ENCODE measurements at places on chromosomes 13 and 19.

- DNase-seq: no peak
Observed at GRCh38 chr13:39557285-39557955, 45.6 kb downstream of the LHFPL6 start.

- DNase-seq: peak; percentile 64
Observed at GRCh38 chr19:18514800-18515682, 6.8 kb downstream of the ELL start.

DNA sequence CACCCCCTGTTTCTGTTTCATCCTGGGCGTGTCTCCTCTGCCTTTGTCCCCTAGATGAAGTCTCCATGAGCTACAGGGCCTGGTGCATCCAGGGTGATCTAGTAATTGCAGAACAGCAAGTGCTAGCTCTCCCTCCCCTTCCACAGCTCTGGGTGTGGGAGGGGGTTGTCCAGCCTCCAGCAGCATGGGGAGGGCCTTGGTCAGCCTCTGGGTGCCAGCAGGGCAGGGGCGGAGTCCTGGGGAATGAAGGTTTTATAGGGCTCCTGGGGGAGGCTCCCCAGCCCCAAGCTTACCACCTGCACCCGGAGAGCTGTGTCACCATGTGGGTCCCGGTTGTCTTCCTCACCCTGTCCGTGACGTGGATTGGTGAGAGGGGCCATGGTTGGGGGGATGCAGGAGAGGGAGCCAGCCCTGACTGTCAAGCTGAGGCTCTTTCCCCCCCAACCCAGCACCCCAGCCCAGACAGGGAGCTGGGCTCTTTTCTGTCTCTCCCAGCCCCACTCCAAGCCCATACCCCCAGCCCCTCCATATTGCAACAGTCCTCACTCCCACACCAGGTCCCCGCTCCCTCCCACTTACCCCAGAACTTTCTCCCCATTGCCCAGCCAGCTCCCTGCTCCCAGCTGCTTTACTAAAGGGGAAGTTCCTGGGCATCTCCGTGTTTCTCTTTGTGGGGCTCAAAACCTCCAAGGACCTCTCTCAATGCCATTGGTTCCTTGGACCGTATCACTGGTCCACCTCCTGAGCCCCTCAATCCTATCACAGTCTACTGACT, at the start of gene KLK3:
TSS of gene KLK3 (plus strand) at position 280 of the 775 bp plus-strand sequence. CDS start at position 321, 41 bp downstream.
- DNase-seq: no peak

- DNase-seq: no peak
Observed at GRCh38 chr13:49466292-49466838, 22.3 kb downstream of the SETDB2 start.

DNA sequence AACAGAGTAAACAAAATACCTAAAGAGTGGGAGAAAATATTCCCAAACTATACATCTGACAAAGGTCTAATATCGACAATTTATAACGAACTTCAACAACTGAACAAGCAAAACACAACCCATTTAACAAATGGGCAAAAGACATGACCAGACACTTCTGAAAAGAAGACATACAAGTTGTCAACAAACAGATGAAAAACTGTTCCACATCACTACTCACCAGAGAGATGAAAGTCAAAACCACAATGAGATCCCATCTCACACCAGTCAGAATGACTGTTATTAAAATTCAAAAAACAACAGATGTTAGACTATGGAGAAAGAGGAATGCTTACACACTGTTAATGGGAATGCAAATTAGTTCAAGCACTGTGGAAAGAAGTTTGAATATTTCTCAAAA, 233.8 kb upstream of the EDNRB start:
- DNase-seq: no peak

GRCh38 chr19:51550848-51551672, 19.6 kb upstream of the SIGLEC6 start:
- DNase-seq: no peak

GRCh38 chr13:97318532-97318931, 96.4 kb downstream of the MBNL2 start:
- no peak for DNase-seq

GRCh38 chr13:76836311-76836710, 49.9 kb downstream of the KCTD12 start:
- no peak for DNase-seq

DNA sequence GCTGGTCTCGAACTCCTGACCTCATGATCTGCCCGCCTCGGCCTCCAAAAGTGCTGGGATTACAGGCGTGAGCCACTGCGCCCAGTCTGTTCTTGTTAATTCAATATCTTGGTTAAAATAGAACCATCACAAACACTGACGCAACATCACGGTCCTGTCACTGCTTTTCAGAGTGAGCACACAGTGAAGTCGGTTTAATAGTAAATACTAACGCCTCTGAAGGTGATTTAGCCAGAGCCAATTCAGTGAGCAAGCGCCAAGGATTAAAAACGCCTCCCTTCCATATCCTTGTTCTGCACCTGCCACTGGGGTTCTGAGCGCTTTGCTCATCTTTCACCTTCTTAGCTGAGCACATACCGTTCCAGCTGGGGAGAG, 30.3 kb downstream of the LAMP1 start:
- no peak for DNase-seq

GRCh38 chr13:79432992-79433391, 26.9 kb upstream of the RBM26 start:
- DNase-seq: no peak

DNA sequence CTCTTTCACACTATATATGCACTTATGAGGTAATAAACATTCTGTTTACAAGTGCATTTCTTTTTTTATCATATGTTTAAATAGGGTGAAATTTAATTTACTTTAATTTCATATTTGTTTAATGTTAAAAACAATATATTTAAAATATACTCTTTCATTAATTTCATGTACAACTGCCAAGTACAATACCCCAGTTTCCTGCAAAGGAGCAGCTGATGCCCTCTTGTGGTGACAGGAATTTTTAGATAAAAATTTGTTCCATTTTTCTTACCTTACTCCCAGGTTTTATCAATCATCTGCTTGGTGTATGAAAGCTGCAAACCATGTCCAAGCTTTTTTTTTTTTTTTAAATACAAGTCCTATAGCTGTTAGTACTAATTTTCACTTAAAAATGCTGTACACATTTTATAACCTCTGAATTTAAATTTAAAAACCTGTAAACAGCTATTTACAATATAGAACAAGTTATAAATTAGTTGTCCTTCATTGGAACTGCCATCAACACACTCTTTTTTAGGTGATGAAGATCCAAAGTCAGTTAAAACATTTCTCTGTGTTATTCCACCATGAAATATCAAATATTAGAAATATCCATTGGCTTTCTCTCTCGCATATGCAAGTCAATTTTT, 4.9 kb downstream of the PCDH20 start:
- DNase-seq: no peak

GRCh38 chr19:35049456-35049855, 7.9 kb downstream of the HPN start:
- DNase-seq: no peak

DNA sequence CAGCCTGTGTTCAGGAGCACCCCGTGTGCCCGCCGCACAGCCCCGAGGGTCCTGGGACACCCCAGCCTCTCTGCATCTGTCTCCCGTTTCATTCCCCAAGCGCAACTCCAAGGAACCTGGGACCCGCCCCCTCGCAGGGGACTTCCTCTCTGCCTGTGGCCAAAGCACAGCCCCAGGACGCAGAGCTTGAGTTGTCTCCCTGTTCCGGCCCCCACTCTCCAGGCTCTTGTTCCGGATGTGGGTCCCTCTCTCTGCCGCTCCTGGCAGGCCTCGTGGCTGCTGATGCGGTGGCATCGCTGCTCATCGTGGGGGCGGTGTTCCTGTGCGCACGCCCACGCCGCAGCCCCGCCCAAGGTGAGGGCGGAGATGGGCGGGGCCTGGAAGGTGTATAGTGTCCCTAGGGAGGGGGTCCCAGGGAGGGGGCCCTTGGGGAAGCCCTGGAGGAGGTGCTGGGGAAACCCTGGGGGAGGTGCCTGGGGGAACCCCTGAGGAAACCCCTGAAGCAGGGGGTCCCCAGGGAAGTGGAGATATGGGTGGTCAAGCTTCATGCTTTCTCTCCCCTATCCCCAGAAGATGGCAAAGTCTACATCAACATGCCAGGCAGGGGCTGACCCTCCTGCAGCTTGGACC, 1.3 kb downstream of the HCST start:
- DNase-seq: peak; percentile 75

GRCh38 chr13:32473650-32474049, 45.7 kb upstream of the N4BP2L1 start:
- DNase-seq: no peak

GRCh38 chr13:114147803-114148520, 15.5 kb upstream of the RASA3 start:
- DNase-seq: no peak

DNA sequence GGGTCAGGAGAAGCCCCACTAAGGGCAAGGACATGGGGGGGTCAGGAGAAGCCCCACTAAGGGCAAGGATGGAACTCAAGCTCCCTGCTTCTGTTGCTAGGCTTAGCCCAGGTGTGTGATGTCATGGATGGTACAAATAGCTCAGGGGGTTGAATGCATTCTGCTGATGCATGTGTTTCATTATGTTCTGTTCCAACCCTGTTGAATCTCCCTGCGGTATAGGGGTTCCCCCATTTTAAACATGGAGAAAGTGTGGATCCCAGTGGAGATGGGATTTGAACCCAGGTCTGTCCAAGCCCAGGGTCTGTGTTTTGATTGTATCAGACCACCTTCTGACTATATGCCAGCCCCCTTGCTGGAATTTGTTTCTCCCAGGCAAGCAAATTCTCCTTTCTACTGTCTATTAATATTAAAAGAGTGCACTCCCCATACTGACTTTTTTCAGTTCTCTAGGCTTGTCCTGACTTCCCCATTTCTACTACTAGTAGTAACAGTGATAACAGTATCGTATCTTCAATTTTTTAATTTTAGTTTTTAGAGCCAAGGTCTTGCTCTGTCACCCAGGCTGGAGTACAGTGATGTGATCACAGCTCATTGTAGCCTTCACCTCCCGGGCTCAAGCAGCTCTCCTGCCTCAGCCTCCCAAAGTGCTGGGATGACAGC, 6.7 kb downstream of the ZNF865 start:
- DNase-seq: no peak

DNA sequence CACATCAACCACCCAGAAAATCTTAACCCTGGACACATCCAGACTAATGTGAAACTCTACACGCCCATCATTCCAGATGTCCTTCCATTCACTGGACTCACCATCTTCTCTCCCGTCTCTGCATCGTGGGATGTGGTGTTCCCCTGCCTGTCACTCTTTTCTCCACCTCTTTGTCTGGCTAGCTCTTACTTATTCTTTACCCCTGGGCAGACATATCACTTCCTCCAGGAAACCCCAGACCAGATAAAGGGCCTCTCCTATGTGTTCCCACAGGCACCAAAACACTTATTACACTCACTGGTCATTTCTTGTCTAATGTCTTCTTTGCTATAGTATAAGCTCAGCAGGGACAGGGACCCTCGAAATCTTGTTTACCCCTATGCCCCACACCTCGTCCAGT, 109.3 kb upstream of the IPO5 start:
- no peak for DNase-seq

- DNase-seq: no peak
Observed at GRCh38 chr19:46082728-46083050, 41.8 kb downstream of the IGFL3 start.

GRCh38 chr13:26254583-26255111, 718 bp downstream of the CDK8 start:
- DNase-seq: peak; percentile 16

- no peak for DNase-seq
Observed at GRCh38 chr19:56837004-56837403, 3.5 kb downstream of the PEG3 start.

DNA sequence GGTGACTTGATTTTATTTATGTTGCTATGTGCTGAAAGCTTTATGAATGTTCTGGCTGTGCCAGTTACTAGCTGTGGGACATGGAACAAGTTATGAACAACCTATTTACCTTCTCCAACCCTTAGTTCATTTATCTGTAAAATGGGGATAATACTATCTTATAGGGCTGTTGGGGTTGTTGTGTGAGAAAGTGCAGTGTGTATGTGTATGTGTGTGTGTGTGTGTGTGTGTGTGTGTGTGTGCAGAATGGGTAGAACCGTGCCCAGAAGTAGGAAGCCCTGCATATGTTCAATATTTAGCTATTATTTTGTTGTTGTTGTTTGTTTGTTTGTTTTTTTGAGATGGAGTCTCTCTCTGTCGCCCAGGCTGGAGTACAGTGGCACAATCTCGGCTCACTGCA, 20.4 kb downstream of the ZSWIM9 start:
- DNase-seq: no peak

GRCh38 chr13:114303700-114304327, 10.5 kb upstream of the CHAMP1 start:
- DNase-seq: no peak

DNA sequence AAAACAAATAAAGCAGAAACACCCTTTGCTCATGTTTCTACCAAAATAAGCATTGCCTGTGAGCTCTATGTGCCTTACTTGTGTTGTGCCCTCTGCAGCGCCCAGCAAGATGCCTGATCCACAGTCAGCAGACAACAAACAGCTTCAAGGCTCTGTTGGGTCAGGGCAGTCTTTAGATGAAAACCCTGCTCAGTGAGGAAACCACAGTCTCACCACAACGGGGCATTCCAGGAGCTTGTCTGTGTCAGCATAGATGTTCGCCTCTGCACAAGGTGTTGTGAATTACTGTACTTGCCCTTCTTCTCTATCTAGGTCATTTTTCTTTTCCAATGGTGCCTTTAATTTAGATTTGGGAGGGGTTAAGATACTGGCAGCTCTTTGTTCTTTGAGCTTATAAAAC, 251.9 kb downstream of the COL4A1 start:
- no peak for DNase-seq

GRCh38 chr13:90420683-90421082, 926.8 kb upstream of the MIR17HG start:
- DNase-seq: no peak

DNA sequence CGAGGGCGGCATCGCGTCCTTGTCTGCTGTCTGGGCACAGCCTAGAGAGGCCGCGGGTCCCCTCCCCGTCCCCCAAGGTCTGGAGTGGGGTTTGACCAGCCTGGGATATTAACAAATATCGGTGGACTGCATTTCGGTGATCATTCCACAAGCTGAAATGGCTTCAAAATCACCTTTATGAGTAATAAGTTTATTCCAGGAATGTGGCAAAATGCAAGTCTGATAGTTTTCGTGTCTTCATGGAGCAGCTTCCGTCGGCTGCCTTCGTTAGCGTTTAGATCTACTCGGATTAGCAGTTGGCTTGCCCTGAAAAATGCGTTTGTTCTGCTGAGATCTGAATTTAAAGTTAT, 1.1 kb upstream of the GJA3 start:
- no peak for DNase-seq
